ENCODE measurements at places on chromosomes 7 and 10.

DNA sequence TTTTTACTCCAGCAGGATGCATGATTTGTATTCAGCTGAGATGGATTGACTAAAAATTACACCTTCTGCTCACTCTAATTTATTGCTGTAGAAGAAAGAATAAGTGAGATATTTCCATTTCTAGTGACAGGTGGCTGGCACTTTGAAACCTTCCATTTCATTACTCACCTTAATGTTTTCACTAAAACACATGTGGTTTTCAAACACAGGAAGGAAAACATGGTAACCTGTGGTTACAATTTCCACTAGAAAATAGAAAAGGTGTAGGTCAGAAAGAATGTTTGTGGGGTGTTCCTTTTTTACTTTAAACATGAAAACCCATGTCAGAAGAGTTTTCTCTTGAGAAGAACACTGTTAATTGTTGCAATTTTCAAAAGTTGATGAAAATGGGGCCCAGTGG, 12.0 kb upstream of the PRKCQ start:
- DNase-seq = no peak

- no peak for DNase-seq
Measured at GRCh38 chr10:99410146-99410545, 20.3 kb downstream of the GOT1 start.

- DNase-seq = no peak
Measured at GRCh38 chr7:101858437-101859385, 41.3 kb downstream of the CUX1 start.

DNA sequence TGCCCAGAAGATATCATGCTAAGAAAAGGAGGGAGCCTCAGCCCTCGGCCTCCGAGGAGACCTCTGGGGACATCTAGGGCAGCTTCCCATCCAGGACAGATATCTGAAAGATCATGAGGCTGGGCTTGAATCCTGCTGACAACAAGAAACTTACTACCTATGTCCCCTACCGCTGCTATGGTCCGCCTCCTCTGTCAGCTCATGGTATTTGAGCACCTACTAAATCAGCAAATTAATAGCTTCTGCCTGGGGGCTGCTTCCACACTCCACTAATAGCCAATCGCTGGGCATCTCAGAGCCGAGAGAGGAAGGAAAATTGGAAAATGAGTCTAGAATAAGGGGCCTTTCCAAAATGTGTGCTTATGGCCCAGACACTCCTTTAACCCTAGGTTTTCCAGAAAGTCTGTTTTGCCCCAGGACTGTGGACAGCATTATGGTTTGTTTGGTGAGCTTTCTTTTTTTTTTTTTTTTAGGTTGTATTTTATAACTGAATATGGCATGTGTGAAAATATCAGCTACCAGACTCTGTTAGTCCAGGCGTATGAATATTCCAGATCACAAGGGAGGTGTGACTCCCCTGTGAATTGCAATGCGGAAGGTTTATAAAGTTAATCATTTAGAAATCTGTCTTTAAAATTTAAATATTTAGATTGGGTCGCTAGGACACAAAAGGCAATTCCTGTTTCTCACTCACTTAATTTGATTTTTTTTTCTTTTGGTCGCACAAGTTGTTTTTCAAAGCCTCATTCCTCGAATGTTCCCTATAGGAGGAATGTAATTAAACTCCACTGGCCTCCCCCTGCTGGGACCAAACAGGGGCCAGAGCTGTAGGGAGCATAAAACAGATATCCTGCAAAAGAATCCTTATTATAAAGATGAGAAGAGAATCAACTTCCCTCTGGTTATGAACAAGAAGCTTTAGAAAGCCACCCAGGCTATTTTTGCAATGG, 89.4 kb downstream of the PARP12 start:
- no peak for DNase-seq

DNA sequence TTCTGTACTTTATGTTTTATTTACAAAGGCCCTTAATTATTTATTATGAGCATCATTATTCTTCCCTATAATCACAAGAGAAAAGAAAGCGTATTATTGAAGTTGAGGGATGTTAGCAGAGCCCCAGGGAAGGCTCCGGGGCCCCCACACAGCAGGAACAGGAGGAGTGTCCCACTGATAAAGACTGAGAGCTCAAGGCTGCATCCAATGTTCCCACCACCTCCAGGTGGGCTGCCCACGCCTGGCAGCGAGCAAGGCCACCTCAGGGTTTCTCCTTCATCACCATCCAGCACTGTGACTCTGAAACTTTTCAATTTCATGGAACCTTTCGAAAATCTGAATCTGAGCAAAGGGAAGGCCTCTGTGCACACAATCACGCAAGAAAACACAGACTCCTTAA, 35.9 kb upstream of the WIPF3 start:
- DNase-seq = no peak

GRCh38 chr7:22727714-22728035, 675 bp downstream of the IL6 start:
- no peak for DNase-seq

DNA sequence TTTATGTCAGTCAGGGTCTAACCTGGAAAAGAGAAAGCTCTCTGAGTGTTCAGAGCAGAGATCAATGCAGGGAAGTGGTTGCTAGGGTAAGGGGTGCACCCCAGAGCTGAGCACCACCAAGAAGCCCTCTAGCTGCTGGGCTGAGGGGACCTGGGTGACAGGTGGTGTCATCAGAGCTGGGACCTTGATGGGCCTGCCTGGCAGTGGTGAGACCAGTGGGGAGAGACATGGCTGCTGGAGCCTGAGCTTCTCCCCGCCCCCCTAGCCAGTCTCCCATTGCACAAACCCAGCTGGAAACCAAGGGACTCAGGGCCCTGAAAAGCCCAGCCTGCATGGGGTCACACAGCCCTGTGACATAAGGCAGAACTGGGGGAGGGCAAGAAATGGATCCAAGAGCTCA, 49.1 kb upstream of the OSBPL3 start:
- no peak for DNase-seq

DNA sequence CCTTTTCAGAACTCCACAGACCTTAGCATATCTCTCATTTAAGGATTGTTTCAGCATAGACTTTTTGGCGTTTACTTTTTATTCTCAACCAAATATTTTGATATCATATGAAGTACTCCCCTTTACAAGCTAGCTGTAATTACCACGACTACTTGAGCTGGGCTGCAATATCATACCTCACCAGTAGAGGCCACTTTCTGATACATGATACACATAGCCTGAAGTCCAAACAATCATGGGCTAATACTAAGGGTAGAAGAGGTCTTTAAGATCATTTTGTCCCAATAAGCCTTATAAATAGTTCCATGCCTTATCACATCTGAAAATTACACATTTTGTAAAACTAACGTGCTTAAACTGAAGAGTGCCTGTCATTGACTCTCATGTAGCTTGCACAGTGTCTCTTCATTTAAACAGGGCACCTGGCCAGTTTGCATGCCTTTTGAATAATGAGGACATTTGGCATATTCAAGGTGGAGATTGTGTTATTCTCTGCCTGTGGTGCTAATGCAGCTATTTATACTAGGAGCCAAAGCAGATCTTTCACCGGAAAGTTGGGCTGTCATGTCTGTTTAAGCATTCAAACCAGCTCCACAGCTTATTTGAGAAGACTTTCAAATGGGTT, 403.7 kb upstream of the ZMIZ1 start:
- no peak for DNase-seq

GRCh38 chr10:111177379-111177778, 100.5 kb downstream of the ADRA2A start:
- DNase-seq = no peak

GRCh38 chr10:34548466-34548865, 266.6 kb downstream of the PARD3 start:
- DNase-seq = no peak

- DNase-seq = no peak
Measured at GRCh38 chr7:99562832-99563231, 4.4 kb downstream of the ZNF655 start.

DNA sequence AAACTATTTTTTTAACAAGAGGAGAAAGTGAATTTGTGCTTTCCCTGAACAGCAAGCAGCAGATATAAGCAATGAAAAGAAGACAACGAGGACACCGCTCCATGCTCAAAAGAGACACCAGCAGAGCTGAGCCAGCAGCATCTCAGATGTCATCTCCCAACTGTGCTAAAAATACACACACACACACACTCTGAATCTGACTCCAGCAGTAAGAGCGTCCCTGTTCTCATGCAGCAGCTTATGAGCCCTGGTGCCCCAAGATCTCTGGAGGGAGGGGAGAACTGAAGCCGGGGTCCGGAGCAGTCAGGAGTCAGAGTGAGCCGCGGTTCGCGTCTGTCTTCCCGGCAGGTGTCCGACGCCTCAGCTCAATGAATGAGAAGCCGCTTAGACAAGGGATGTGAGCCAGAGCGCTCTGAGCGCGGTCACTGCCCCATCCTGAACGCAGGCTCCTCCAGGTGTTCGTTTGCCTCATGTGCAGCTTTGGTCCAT, 49.2 kb downstream of the SVIL start:
- DNase-seq = no peak

GRCh38 chr10:79410315-79411094, 34.9 kb downstream of the ZCCHC24 start:
- no peak for DNase-seq

DNA sequence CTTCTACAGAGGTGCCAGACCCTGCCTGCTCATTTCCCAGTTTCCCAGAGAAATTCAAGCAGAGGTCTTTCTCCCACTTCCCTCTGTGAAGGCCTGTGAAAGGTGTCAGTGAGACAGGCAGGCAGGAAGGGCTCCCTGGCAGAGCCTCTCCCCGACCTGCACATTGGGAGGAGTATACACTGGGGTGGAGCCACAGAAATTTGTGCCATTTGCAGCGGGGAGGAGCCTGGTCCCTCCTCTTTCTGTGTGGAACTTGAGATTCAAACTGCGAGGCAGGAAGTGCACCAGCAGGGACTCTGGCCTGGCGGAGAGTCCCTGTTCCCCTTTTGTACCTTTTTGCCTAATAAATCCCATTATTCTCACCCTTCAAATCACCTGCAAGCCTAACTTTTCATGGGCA, 54.6 kb upstream of the OPN4 start:
- DNase-seq = no peak

- DNase-seq = no peak
Measured at GRCh38 chr10:121205625-121206024, 354.5 kb downstream of the WDR11 start.

DNA sequence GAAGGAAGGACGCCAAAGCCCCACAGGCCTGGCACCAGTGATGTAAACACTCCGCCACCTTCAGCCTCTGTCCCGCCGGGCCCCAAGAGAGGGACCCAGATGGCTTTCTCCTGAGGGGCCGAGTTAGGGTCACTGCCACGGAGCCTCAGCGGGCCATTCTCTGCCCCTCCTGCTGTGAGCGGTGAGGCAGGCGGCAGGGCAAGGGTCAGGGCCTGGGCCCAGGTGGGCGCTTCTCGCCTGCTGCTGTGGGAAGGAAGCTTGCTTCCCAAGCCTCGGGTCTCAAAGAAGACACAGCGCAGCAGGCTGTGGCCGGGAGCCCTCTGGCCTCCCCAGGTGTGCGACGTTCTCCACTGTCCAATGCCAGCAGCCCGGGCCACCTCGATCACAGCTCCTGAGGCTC, 84.8 kb downstream of the PROSER2 start:
- DNase-seq = no peak

- no peak for DNase-seq
Measured at GRCh38 chr10:80614576-80615416, 77.1 kb downstream of the SH2D4B start.

DNA sequence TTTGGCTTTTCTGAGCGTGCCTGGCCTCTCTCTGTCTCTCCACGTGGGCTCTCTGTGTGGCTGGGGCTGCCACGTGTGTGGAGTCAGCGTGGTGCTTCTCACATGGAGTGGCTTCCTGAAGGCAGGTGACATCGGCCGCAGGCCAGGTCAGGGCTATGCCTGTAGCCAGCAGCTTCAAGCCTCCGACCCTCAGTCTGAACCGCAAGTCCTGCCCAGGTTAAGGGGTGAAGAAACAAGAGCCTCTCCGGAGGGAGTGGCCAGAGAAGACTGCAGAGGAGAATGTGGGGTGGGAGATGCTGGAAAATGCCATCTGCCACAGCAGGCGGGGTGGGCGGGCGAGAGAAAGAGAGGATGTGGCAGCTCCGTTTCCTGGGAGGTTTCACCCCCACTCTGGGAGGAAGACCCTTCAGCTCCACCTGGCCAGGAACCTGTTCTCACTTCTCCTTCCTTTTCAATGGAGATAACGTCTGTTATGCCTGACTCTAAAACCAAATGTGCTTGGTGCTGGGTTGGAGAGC, 14.3 kb upstream of the VIPR2 start:
- DNase-seq = no peak

DNA sequence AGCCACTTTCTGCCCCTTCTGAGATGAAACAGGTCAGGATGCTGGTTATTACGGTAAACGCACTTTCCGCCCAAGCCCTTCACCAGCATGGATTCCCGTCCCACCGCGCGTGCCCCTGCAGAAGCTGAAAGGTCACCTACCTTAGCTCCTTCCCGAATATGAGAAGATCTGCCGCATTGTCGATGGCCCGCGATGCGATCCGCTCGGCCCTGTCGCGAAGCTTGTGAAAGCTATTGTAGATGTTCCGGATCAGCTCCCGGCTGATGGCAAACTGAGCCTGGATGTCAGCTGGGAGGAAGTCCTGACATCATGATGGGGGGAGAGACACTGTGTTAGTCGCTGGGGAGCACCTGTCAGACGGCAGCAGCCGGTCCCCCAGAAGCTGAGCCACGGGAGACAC, 22.1 kb downstream of the NUDT1 start:
- DNase-seq = no peak

DNA sequence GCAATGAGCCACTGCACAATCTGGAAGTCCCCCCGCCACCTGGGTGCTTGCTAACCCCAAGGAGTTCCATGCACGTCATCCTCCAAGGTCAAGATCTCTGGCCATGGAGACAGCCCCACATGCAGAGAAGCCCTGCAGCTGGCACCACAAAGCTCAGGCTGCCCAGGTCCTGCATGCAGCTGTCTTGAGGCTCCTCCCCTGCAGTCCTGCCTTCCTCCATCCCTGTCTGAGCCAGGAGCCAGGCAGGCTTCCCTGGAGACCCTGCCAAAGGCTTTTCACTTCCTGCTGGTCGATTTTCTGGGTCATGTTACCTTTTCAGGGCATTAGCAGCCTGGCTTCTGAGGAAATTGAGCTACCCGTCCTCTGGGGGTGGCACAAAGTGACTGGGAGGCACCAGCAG, 12.5 kb upstream of the TMEM72 start:
- no peak for DNase-seq

DNA sequence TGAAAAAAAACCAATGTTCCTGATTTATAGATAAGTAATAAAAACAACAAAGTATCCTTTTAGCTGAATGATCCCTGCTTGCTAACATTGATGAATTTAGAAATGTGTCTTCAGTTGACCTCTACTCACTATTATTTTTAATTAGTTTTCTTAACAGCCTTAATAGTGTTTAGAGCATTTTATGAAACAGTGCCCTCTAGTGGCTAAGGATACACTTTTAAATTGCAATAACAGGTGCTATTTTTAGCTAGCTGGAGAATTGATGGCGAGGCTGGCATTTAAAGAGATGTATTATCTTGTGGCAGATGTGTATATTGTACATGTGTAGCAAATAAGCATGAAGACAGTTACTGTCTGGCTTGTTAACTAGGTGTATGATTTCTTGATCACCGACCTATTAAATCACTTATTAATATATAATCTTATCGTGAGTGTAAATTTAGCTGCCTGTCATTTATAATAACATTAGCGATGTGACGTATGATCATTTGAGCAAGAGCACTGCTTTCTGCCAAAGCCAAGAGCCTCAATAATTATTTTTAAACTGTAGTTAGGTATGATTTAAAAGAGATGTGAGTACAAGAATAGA, 451.9 kb downstream of the DPP6 start:
- DNase-seq = no peak

Measured in stimulated activated CD4-positive, alpha-beta T cell treated with anti-CD3 and anti-CD28 coated beads, Interleukin-4, amount 100 ng/mL, for 1 hour (primary cell).